ENCODE measurements at places on chromosomes 16 and 17.

- no peak for DNase-seq
These were observed 7.4 kb downstream of the BANP start for GRCh38 chr16:87958632-87959031.

- DNase-seq, result peak; percentile 71
These were observed 28.6 kb downstream of the SLC38A8 start for GRCh38 chr16:84013787-84014569.

DNA sequence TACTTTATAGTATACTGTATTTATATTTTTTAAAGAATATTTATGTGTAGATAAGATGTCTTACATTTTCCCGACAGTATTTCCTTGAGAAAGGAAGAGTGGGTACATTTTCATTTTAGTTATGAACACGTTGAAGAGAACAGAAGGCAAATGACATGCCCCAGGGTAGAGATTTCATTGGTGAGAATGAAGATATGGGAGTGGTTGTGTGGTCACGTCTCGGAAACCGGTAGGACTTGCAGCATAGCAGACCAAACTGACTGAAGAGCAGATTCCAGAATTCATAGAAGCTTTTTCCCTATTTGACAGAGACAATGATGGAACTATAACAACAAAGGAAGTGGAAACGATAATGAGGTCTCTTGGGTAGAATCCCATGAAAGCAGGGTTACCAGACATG, 71.7 kb downstream of the KCNJ2 start:
- DNase-seq, result no peak

- DNase-seq, result no peak
These were observed 189.0 kb downstream of the SLC39A11 start for GRCh38 chr17:72903522-72903921.

DNA sequence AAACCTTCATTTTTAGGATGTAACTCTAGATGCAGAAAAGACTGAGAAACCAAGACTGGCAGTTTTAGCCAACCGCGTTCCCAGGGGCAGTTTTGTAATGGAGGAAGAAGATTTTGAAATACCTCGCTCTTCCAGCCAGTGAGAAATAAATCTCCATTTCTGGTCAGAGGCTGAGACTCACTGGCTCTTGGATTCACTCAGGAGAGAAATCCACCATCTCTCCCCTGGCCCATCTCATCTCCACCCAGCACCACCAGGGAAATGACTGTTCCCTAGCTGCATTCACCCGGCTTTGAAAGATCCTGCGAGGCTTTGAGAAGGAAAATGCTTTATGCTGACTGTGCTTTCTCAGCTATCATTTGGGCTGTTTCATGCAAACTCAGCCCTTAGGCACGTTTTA, 185.2 kb downstream of the SOX9 start:
- DNase-seq, result no peak

DNA sequence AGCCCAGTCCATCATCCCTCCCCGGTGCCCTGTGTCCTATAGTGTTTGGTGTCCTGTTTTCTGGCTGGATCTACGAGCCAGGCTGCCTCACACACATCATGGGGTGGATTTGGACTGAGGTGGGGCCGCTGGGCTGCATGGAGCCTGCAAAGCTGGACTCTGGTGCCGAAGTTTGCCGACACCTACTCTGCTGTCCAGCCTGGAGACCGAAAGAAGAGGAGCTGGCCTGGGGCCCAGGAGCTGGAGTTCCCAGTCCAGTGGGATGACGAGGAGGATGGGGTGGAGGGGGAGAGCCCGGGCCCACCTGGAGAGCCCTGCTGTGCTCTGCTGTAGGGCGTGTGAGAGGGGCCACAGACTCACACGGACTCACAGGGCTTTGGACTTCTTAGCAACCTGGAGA, 40.3 kb upstream of the ENPP7 start:
- DNase-seq, result no peak

- no peak for DNase-seq
These were observed 5.8 kb upstream of the ALDH3A1 start for GRCh38 chr17:19753661-19754463.

GRCh38 chr17:82416771-82417170, 1.4 kb upstream of the HEXD start:
- no peak for DNase-seq

DNA sequence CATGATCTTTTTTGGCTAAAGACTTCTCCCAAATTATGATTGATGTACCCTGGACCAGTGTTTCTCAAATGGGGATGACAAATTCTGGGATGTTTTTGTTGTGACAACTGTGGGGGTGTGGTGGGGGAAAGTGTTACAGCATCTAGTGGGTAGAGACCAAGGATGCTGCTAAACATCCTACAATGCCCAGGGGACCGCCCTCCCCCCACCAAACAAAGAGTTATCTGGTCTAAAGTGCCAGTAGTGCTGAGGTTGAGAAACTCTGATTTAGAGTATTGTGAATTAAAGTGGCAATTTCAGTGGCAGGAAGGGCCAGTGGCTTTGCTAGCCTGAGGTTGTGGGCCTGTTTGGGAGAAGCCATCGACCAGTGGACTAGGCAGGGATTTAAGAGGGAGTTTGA, 33.3 kb downstream of the SLC47A2 start:
- no peak for DNase-seq

DNA sequence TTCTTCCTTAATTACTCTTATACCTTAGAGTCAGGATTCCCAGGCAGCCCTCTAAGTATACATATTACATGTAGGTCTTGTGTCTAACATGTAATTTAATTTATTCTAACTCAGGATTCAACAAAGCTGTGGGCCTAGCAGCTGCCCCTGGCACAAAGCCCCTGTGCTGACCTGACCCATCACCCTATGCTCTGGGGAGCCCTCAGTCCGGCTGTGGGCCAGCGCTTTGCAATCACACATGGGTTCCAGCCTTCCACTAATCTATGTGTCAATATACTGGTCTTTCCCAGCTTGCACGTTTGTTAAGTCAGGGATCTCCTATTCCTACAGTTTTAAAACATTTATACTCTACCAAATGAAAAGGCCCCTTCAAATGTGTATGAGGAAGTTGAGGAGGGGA, 62.7 kb upstream of the SREBF1 start:
- DNase-seq, result no peak

DNA sequence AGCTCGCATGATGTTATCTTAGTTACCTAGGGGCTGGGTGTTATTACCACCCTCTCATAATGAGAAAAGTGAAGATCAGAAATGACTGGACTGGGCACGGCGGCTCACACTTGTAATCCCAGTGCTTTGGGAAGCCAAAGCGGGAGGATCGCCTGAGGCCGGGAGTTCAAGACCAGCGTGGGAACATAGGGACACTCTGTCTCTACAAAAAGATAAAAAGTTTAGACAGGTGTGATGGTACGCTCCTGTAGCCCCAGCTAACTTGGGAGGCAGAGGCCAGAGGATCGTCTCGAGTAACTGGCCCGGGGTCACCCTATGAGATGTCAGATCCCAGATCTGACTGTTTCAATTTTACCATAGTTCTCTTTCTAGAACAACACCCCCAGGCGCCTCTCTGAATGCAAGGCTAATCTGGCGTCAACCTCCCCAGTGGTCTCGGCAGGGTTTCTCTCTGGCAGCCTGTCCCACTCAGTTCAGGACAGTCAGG, 1.9 kb upstream of the CCDC102A start:
- DNase-seq, result peak; percentile 87
